ENCODE measurements at places on chromosomes 7 and 10. TPM values are rescaled to one million over a fixed set of nuclear protein-coding genes. Genes with fewer than 3 reads are reported as not detected.

The XPNPEP1 gene
- total RNA-seq = 92.4 TPM

The SFR1 gene
- total RNA-seq = 11.6 TPM

The CHST15 gene
- 46.2 TPM for total RNA-seq

The SNX10 gene
- total RNA-seq = 16.9 TPM

The FAM25A gene
- total RNA-seq = not detected

The SPDYE8 gene
- total RNA-seq = 0.06 TPM

The CALHM3 gene
- not detected for total RNA-seq

- H3K27me3 ChIP-seq = no peaks in the 10 kb centered on the region
- H3K4me3 ChIP-seq = no peak overlapping the region
- no peaks in the 10 kb centered on the region for H3K36me3 ChIP-seq
- H3K27ac ChIP-seq = no peak overlapping the region
- no peaks in the 10 kb centered on the region for H3K4me1 ChIP-seq
- no peak for DNase-seq
Observed at GRCh38 chr7:91357379-91357778, 93.1 kb downstream of the FZD1 start.

DNA sequence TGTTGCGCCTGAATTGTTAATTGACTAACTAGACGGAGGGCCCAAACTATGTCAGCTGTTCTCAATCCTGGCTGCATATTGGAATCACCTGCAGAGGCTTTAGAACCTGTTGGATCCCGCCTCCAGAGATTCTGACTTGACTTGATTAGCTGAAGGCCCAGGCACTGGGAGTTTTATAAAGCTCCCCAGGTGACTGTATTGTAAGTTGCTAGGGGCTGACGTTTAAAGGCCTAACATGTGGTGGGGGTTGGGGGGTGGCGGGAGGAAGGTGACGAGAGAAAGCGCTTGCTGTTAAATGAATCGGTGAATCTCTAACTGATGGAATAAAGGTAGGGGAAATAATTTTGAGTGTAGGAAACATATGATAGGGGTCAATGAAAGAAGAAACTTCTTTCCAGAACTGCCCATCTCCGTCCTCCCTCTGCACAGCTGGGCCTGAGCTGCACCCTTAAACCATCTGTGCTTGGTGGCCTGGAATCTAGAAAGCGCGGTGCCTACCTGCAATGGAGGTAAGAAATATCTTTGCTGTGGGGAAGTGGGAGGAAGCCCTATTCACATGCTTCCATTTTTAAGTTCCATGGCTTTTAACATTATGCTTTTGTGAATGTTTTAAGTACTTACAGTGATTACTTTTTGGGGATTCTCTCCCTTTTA is 225.0 kb upstream of the FAM3C start:
- no peaks in the 10 kb centered on the region for H3K36me3 ChIP-seq
- H3K4me1 ChIP-seq = peaks cover 3% of the 10 kb centered on the region
- H3K27ac ChIP-seq = no peak overlapping the region
- H3K4me3 ChIP-seq = no peak overlapping the region
- H3K27me3 ChIP-seq = no peaks in the 10 kb centered on the region

DNA sequence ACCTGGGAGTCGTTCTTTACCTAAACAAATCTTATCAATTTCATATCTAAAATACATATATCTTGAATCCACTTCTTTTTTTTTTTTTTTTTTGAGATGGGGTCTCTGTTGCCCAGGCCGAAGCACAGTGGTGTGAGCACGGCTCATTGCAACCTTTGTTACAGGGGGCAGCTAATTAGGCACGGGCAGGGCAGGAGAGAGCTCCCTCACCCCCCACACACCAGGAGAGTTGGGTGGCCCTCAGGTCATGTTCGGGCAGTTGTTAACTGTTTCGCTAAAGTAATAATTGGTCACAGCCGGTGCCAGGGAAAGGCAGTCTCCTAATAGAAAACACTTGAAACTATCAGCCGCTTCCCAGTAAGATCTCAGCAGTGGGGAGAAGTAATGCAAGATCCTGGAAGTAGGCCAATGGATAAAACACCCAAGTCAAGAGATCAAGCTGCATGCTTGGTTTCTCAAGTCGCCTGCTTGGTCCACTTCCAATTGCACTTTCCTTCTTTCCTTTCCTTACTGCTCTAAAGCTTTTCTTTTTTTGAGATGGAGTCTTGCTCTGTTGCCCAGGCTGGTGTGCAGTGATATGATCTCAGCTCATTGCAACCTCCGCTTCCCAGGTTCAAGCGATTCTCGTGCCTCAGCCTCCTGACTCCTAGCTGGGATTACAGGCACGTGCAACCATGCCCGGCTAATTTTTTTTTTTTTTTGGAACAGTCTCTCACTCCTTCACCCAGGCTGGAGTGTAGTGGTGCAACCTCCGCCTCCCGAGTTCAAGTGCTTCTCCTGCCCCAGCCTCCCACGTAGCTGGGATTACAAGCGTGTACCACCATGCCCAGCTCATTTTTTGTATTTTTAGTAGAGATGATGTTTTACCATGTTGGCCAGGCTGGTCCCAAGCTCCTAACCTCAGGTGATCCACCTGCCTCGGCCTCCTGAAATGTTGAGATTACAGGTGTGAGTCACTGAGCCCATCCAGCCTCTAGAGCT is 21.3 kb upstream of the EFCAB10 start:
- no peaks in the 10 kb centered on the region for H3K36me3 ChIP-seq
- no peak overlapping the region for H3K4me3 ChIP-seq
- no peaks in the 10 kb centered on the region for H3K27me3 ChIP-seq
- no peak overlapping the region for H3K27ac ChIP-seq

DNA sequence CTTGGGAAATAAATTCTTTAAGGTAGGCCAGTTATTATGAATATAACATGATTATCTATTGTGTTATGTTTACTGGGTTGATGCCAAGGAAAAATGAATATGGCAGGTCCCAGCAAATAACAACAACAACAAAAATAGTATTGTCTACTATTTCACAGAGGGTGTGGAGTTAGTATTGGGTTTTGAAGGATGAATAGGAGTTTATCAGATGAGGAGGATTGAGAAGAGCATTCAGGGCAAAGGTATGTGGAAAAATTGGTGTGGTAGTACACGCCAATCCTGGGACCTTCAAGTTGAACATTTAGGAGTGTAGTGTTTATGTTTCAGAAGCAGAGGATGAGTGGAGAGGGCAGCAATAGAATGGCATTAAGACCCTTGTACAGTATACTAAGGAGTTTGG is 671.9 kb downstream of the AUTS2 start:
- no peaks in the 10 kb centered on the region for H3K36me3 ChIP-seq
- no peak overlapping the region for H3K27ac ChIP-seq
- no peaks in the 10 kb centered on the region for H3K27me3 ChIP-seq
- no peak overlapping the region for H3K4me3 ChIP-seq
- no peak for DNase-seq

- H3K4me1 ChIP-seq = peaks cover 49% of the 10 kb centered on the region
- DNase-seq = no peak
- no peak overlapping the region for H3K4me3 ChIP-seq
- peaks cover 91% of the 10 kb centered on the region for H3K36me3 ChIP-seq
- no peak overlapping the region for H3K27ac ChIP-seq
Observed at GRCh38 chr10:124619802-124620490, 124.2 kb downstream of the FAM53B start.

DNA sequence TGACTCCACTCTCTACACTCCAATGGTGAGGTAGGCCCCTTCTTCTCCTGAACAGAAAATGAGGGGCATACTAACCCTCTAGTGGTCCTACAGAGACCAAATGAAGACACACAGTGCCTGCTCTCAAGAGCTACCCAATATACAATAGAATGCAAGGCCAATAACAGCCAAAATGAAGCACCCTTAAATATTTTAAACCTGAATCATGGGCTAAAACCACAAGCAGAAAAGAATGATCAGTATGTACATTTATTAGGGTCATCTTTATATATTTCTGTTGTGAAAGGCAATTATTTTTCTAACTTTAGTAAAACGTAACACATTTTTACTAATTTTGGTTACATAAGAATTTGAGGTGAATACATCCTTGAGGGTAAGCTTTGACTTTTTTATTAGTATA is 49.9 kb upstream of the COL1A2 start:
- no peak overlapping the region for H3K4me3 ChIP-seq
- no peaks in the 10 kb centered on the region for H3K4me1 ChIP-seq
- H3K36me3 ChIP-seq = no peaks in the 10 kb centered on the region

DNA sequence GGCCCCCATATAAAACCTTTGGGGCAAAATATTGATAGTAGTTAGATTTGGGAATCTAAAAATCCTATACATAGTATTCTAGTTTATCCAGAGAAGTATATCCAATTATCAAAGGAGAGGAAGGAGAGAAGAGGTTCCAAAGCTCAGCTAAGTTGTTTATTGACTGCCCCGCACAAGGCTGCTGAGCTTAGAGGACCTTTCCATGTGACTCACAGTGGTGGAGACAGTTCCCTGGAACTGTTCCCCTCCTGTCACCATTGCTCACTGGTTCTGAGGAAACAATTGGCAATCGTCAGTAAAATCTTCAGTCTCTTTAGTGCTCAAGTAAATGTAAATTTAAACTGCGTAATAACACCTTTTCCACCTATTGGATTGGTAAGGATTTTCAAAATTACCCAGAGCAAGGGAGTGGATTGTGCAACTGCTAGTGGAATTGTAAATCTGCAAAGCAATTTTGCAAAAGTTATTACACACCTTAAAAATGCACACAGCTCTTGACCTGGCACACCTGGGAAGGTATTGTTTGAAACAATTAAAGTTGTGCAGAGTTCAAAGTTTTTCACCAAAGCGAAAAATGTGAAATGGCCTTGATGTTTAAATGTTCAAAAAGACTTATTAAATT is 63.1 kb downstream of the EEPD1 start:
- H3K4me1 ChIP-seq = peaks cover 22% of the 10 kb centered on the region
- no peaks in the 10 kb centered on the region for H3K27me3 ChIP-seq
- DNase-seq = no peak
- H3K4me3 ChIP-seq = no peak overlapping the region
- H3K27ac ChIP-seq = peak overlapping the region; percentile 72

DNA sequence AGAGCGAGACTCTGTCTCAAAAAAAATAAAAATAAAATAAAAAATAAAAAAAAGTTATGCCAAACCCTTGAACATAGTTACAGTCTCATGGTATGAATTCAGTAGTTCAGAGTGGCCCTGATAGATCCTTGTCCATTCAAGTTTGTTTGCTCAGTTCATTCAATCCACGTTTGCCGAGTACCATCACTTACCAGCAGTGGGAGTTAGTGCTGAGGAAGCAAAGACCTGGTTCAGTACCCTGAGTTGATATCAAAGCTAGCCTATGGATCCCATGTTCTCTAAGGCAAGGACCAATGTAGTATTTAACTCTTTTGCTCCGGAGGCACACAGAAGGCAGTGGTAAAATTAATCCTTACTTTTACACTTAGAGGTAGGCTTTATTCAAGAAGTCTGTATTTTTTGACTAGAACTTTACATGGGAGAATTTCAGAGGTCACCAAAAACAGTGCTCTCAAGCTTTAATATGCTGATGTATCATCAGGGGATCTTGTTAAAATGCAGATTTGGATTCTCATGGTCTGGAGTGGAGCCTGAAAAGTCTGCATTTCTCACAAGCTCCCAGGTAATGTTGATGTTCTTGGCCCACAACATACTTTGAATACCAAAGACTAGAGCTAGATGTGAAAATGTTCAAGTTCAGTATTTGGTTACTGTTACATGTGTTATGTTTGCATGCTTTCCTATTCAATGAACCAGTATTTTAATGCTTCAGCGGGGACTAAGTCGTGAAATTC is 38.1 kb upstream of the HBP1 start:
- DNase-seq = no peak
- no peak overlapping the region for H3K4me3 ChIP-seq
- no peak overlapping the region for H3K27ac ChIP-seq
- H3K36me3 ChIP-seq = no peaks in the 10 kb centered on the region
- H3K4me1 ChIP-seq = no peaks in the 10 kb centered on the region
- no peaks in the 10 kb centered on the region for H3K27me3 ChIP-seq

DNA sequence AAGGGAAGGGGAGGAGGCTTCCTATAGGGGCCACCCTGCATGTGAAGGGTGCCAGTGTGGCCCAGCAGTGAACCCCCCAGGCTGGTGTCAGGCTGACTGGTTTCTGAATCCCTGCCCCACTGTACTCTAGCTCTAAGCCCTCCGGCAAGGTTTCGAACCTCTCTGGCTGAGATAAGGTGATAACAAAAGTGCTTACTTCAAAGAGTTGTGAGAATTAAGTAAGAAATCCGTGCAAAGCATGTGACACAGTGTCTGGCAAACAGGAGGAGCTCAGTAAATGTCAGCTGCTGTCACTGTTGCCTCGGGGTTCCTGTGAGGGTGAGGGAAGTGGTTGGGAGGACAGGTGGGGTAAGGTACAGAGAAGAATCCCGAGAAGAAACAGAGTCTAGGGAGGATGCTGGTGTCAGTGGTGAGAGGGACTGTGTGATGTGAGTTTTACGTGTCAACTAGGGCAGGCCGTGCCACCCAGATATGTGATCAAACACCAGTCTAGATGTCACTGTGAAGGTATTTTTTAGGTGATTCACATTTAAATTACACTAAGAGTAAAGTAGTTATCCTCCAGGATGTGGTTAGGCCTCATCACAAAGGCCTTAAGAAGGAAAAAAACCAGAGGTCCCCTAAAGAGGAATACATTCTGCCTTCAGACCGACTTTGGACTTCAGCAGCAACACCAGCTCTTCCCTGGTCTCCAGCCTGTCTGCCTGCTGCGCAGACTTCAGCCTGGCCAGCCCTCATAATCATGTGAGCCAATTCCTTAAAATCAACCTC is 64.4 kb downstream of the BPGM start:
- H3K36me3 ChIP-seq = no peaks in the 10 kb centered on the region
- H3K4me3 ChIP-seq = no peak overlapping the region
- no peak overlapping the region for H3K27ac ChIP-seq
- no peaks in the 10 kb centered on the region for H3K4me1 ChIP-seq
- DNase-seq = no peak

- H3K4me1 ChIP-seq = peaks cover 4% of the 10 kb centered on the region
- H3K4me3 ChIP-seq = no peak overlapping the region
- DNase-seq = no peak
Observed at GRCh38 chr7:27513885-27514284, 148.8 kb downstream of the HIBADH start.

GRCh38 chr10:12568391-12569009 is 219.2 kb downstream of the CAMK1D start:
- H3K4me1 ChIP-seq = no peaks in the 10 kb centered on the region
- no peak overlapping the region for H3K4me3 ChIP-seq
- H3K36me3 ChIP-seq = no peaks in the 10 kb centered on the region
- DNase-seq = no peak
- H3K27ac ChIP-seq = no peak overlapping the region
- H3K27me3 ChIP-seq = no peaks in the 10 kb centered on the region

DNA sequence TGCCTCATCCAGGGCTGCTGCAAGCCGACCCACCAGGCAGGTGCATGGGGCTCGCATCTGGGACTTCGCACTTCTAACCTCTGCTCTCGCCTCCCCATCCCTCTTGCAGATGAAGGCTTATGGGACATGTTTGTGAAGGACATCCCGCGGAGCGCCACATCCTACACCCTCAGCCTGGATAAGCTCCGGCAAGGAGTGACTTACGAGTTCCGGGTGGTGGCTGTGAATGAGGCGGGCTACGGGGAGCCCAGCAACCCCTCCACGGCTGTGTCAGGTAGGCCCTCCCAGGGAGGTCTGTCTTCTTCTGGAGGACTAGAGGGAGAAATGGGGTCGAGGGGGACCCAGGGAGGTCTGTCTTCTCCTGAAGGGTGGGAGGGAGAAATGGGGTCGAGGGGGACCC is 448.9 kb upstream of the FOXK1 start:
- H3K27ac ChIP-seq = no peak overlapping the region
- peaks cover 2% of the 10 kb centered on the region for H3K4me1 ChIP-seq
- H3K4me3 ChIP-seq = no peak overlapping the region
- peaks cover 31% of the 10 kb centered on the region for H3K36me3 ChIP-seq

Measured in spinal cord (tissue), 10 donors.